Kidney (tissue), 22 donors: ENCODE measurements at places on chromosomes 6 and 20. TPM values are rescaled to one million over a fixed set of nuclear protein-coding genes. Genes with fewer than 3 reads are reported as not detected.

DNA sequence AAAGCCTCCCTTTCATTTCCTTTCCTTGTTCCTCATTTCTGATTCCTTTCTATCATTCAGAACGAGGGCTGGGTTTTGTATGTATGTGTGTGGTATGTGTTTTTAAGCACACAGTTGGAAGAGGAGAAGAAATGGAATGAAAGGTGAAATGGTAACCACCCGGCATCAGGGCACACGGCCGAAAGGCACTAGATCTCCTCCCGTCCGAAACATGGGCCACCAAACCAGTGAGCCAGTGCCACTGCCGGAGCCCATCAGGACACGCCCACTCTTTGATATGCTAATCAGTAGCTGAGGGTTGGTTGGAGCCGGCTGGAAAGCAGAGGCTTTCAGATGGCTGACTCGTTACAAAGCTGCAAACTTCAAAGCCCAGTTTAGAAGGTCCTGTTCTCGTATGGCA, 228.6 kb upstream of the JARID2 start:
- DNase-seq, result peak; percentile 37

DNA sequence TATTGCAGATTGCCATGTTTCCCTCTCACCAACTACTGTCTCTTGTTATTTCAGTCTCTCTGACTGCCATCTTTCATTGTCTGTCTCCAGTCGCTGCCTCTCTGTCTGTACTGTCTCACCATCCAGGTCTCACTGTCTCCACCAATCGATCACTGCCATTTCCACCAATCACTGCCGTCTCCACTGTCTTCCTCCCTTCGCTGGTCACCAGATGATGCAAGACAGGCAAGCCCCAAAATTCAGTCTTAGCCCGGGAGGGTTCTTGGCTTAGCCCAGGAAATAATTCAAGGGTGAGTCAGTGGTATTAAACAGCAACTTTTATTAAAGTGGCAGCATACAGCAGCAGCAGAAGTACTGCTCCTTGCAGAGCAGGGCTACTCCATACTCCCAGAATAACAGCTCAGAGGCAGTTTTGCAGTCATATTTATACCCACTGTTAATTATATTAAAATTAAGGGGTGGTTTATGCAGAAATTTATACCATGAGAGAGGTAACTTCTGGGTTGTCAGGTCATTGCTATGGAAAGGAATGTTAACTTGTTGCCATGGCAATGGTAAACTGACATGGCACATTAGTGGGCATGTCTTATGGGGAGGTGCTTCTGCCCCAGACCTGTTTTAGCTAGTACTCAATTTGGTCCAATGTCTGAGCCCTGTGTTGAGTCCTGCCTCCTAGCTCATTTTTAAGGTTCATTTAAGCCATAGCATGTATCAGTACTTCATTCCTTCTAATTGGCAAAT, 23.0 kb upstream of the ECHDC1 start:
- no peak for DNase-seq

DNA sequence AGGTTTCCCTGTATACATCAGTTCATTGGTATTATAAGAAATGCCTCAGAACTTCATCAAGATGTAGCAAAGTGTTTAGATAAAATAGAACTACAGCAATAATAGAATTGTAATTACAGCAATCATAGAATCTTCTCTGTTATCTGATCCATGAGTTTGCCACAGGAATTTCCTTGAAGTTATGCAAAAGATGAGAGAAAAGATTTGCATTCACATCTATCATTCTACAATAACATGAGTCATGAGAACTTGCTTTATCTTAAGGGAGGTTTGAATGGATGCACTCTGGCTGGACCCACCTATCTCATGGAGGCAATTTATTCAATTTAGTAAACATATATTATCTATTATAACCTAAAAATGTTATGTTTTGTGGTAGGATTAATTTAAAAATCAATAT, 329.8 kb upstream of the EPHA7 start:
- no peak for DNase-seq

DNA sequence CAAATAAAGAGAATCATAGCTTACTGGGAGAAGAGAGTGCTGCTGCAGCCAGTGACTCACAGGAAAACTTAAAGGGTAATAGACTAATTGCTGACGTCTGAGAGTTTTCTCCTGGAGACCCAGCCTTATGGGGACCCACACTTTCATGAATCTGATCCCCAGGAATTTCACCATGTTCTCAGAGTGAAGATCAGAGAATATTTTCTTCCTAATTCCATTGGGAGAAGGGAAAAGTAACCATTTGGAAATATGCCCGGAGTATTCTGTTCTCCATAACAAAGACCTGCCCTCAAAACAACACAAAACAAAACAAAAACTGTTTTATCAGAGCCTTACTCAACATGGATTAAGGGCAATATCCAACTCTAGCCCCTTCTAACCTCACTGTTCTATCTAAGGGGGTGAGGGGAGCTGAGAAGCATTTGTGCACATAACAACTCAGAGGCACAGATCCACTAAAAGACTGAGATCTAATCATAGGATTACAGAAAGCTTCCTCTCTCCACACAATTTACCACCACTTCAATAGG, 168.2 kb upstream of the SSTR4 start:
- no peak for DNase-seq

- DNase-seq, result no peak
These were observed 19.5 kb downstream of the CD2AP start for GRCh38 chr6:47496935-47497579.

DNA sequence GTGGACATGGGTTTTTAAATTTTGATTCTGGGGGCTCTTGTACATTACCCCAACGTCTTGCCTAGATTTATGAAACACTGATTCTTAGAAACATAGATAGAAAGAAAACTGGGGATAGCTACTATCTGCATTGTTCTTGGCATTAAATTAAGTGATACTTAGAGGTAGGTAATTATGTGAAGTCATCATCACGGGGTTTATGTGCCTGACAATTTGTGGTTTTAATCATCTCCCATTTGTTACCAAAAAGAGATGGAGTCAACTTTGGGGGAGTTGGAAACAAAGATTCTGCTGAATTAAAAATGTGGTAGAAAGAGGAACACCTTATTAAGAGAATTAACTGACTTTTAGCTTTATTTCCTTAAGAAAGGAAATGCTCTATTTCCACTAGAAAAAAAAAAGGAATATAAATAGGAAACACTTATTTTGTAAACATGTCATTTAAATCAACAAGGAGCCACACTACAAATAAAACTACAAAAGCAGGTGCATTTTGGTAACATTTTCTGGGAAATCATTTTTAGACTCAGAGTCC, 5.6 kb downstream of the TNFAIP3 start:
- no peak for DNase-seq

DNA sequence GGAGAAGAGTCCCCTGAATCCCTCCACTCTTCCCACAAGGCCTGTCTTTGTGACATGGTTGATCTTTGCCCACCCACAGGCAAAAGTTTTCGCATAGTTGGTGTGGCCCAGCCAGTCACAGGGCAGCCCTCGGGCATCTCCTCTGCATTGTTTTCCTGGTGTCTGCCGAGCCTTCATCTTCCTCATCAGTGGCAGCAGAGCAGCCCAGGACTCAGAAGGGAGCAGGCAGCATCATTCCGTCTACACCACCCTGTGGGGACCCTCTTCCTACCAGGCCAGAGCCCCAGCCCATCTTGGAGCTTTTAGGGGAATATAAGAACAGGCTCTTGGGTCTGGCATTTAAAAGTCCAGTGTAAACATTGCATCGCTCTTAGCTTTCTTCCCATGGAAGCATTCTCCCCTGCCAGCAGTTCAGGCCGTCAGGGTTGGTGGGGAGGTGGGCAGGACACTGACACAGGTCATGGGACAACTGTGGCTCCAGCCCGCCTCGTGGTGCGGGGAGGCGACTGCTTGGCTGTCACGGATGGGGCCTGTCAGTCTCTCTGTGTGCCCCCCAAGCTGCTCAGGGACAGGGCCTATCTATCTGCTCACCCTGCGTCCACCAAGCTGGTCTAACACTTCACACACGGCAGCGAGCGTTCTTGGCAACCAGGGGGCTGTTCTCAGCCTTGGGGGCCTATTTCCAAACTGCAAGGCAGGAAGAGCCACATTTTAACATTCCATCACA, 38.3 kb downstream of the PDRG1 start:
- DNase-seq, result no peak

DNA sequence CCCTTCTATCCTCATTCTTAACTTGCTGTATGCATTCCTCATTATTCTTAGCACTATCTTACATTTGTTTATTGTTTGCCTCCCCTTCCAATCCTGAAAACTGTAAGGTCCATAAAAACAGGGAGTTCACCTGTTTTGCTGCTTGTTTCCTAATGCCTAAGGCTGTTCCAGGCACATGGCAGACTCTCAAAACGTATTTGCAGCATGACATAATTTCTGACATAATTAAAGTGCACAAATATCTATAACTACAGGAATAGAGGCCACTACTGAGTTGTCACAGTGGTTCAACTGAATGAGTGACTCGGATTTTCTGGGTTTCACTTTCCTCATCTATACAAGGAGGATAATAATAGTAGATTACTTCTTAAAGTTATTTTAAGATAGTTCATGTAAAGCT, 83.0 kb downstream of the HFE start:
- DNase-seq, result no peak

DNA sequence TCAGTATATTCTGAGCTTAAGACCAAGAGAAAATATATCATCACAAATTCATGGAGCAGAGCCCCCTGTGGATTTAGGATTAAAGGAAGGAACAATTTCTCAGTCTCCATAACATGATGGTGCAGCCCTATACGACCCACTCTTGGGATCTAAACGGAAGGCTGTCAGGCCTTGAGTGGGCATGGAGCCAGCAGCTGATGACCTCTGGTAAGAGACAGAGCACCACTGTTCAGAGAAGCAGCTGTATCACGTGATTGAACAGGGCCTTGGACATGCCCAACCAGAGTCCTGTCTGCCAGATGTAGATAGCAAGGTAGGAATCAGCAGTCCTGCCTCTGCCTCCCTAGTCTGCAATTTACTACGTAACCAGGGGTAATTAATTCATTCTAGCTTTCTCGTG, 259.4 kb upstream of the POU3F2 start:
- no peak for DNase-seq

GRCh38 chr6:146856296-146856695, 257.5 kb downstream of the ADGB start:
- DNase-seq, result no peak

DNA sequence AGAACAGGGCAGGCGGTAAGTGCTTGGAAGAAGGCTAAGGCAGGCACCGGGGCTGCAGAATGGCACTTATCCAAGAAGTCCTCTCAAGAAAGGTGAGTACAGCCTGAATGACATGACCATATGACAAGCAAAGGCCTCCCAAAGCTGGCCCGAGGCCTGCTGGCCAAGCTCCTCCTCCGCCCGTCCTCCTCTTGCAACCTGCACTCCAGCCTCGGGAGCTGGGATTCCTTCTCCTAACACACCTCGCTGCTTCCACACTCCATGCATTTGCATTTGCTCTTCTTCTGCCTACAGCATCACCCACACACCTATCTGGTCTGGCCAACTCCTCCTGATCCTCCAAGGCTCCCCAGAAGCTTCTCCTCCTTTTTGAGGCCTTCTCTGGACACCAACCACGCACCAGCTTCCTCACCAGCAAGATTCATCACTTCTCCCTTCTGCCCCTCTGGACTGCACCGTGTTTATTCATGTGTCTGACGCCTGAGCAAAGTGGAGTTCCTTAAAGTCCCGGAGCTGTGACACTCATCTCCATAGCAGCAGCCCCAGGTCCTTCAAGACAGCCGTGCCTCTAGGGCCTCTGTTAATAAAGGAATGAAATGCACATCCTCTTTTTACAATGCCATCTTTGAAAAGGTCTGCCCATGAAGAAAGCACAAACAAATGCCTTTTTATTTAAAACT, 32.3 kb downstream of the CNKSR3 start:
- peak; percentile 85 for DNase-seq

DNA sequence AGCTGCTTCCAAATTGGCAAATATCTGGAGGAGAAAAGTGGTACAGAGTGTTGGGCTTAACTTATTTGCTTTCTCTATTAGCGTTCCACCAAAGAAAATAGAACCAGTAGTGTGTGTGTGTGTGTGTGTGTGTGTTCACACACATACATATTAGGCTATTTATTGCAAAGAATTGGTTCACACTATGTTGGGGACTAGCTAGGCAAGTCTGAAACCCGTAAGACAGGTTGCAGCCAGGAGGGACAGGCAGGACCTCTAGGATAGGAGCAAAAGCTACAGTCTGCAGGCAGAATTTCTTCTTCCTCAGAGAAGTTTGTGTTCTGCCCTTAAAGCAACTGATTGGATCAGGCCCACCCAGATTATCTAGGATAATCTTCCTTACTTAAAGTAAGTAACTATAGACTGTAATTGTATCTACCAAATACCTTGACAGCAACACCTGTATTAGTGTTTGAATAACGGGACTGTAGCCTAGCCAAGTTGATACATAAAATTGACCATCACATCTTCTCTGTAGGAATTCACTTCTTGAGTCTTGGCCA, 12.8 kb downstream of the KCTD20 start:
- no peak for DNase-seq

- no peak for DNase-seq
These were observed 1009.7 kb upstream of the GJE1 start for GRCh38 chr6:141123049-141123448.

GRCh38 chr6:44034931-44035345, 92.3 kb downstream of the MRPL14 start:
- peak; percentile 34 for DNase-seq

GRCh38 chr6:105974986-105975385, 111.2 kb upstream of the PRDM1 start:
- DNase-seq, result no peak

- no peak for DNase-seq
These were observed 96.8 kb downstream of the ANKRD60 start for GRCh38 chr20:58131551-58132142.

DNA sequence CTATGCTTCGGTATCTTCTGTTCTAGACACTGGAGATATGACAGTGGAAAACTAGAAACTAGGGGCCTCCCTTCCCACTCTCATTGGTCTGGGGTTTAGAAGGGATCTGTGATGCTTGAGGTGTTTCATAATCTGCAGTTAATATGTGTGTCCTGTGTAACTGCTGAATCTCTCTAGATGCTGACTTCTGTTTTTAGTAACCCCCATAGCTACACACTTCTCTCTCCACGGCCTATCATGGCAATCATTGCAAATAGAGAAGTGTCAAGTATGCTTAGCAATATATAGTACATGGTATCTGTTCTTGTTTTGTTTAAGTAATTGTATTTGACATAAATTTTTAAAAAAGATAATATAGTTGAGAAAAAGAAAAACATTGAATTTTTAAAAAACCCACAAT, 394.6 kb upstream of the MMS22L start:
- DNase-seq, result no peak

GRCh38 chr6:156870924-156871539, 93.9 kb downstream of the ARID1B start:
- DNase-seq, result no peak

GRCh38 chr6:18457065-18457737, 70.1 kb downstream of the RNF144B start:
- DNase-seq, result no peak

GRCh38 chr6:37460805-37461204, 27.8 kb downstream of the CMTR1 start:
- no peak for DNase-seq

The POU5F1 gene
- 19.9 TPM for total RNA-seq

The ABT1 gene
- total RNA-seq, result 14.0 TPM

The AGPAT1 gene
- total RNA-seq, result 58.9 TPM

The ZC2HC1B gene
- total RNA-seq, result not detected

The TCEA2 gene
- total RNA-seq, result 53.8 TPM

The EYA2 gene
- total RNA-seq, result 2.6 TPM

The CLVS2 gene
- not detected for total RNA-seq

The MAK gene
- 0.66 TPM for total RNA-seq

The ANKRD66 gene
- not detected for total RNA-seq
